ENCODE measurements at places on chromosomes 12 and 14.

DNA sequence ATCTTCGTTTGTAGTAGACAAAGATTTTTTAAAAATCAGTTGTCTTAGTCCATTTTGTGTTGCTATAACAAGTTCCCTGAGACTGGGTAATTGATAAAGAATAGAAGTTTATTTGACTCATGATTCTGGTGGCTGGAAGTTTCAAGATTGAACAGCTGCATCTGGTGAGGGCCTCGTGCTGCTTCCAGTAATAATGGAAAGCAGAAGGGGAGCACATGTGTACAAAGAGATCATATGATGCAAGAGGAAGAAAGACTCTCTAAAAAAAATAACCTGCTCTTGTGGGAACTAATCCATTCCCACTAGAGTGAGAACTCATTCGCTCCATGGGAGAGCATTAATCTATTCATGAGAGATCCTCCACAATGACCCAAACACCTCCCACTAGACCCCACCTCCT lies 24.8 kb downstream of the MUCL1 start:
- no peak for DNase-seq

GRCh38 chr12:66403746-66404145 lies 101.5 kb downstream of the HELB start:
- DNase-seq: no peak

- no peak for DNase-seq
Measured at GRCh38 chr12:9731797-9732196, 1.1 kb downstream of the CLECL1 start.

DNA sequence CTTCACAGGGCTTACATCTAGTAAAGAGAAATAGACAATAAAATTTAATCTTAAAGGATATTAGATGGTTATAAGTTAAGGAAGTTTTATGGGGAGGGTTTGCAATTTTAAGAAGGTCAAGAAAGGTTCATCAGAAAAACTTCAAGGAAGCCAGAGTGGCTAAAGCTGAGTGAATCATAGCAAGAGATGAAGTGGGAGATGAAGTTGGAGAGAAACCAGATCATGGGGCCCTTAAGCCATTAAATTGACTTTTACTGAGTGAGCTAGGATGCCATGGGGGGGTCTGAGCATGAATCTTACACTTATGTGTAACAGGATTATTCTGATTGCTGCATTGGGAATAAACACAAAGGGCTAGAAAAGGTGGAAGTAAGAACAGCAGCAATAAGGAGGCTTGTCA lies 189.2 kb downstream of the LRIG3 start:
- no peak for DNase-seq

DNA sequence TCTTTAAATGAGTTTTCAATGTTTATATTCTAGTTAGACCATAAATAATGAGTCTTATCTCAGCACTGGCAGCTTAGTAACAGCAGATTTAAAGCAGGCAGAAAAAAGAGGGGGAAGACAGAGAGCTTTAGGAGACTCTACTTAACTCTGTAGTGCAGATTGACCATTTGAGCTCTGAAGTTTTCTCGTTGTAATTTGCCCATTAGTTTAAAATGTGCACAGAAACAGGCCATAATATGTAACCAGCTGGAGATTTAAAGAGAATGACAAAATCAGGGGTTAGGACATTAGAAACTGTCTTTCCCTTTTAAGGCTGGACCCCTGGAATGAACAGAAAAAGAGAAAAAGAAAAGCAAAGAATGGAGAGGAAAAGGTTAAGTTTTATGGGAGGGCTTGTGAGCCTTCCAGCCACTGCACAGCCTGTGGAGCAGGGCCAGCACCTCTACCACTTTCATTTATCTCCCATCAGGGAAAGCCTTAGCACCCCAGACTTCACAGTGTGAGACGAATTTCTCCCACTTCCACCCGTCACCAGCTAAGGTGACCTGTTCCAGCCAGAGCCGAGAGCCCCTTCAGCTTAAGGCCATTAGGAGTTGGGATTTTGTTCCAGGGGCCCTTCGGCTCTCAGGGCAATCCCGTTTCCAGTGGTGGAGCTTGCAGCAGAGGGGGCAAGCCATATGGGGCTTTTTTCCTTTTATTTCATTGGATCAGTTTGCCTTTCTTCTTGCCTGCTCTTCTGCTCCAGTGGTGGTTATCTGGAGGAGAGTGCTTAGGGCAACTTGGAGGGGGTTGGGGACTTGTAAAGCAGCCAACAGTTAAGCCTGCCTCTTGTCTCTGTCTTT lies 8.0 kb downstream of the IL22 start:
- no peak for DNase-seq

DNA sequence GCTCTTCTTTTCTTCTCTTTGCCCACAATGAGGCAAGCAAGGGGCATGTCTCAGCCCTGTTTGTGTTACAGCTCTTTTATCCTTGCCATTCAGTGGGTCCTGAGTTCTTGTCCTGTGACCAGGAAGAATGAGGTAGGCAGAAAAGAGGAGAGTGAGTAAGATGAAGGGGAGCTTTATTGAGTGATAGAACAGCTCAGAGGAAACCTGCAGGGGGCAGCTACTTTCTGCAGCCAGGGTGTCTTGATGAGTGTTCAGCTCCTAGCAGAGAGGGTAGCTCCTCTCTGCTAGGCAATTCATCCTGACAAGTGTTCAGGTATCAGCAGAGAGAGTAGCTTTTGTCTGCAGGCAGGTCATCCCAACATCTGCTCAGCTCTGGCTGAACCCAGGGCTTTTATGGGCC lies 41.0 kb downstream of the HSD17B6 start:
- no peak for DNase-seq

Measured in ascending aorta (tissue), 2 donors.